ENCODE measurements at places on chromosomes 5 and 9. TPM values are rescaled to one million over a fixed set of nuclear protein-coding genes. Genes with fewer than 3 reads are reported as not detected.

The PCDHB14 gene
- 7.1 TPM for total RNA-seq

The LEAP2 gene
- not detected for total RNA-seq

The G3BP1 gene
- total RNA-seq = 161 TPM

The PCDHB1 gene
- not detected for total RNA-seq

The NUTM2G gene
- not detected for total RNA-seq

The DNAH5 gene
- 1.8 TPM for total RNA-seq

The SERF1B gene
- 36.2 TPM for total RNA-seq

GRCh38 chr9:124429530-124429867 lies 14.3 kb upstream of the PSMB7 start:
- no peak overlapping the region for H3K4me3 ChIP-seq
- no peak for DNase-seq
- no peaks in the 10 kb centered on the region for H3K36me3 ChIP-seq
- no peaks in the 10 kb centered on the region for H3K4me1 ChIP-seq

DNA sequence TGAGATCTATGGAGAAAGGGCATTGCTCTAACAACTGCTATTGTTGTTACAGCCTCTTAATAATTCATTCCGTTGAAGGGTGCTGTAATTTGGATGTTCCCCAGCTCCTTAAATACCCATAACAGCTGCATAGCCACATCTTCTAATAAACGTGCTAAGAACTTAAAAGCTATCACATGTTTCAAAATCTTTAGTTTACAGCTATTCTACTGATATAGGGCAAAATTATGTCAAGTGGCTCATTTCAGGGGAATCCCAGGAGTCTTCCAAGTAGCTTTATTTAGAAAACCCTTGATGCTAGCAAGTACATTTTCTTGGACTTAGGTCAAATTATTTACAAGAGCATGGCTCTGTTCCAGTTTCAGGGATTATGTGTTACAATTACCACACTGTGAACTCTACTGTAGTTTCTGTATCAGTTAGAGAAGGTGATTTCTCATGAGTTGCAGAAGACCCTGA lies 990.4 kb upstream of the ACO1 start:
- no peaks in the 10 kb centered on the region for H3K4me1 ChIP-seq
- H3K4me3 ChIP-seq = no peak overlapping the region
- H3K27me3 ChIP-seq = no peaks in the 10 kb centered on the region
- H3K36me3 ChIP-seq = no peaks in the 10 kb centered on the region
- DNase-seq = no peak
- no peak overlapping the region for H3K27ac ChIP-seq

DNA sequence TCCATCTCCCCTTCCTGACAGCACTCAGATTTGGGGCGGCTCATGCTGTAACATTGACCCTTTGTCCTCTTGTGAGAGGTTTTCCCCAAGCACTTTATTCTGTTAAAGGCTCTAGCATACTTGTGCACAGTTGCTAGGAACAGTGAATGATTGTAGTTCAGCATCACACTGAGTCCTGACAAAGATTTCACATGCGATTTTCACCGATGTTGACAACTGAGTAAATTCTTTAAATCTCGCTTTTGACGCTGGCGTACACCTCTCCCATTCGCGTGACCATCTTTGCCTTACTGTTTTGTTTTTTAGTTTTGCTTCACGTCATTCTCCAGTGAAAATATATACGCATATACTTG lies 780 bp downstream of the CDC37L1 start:
- no peak for DNase-seq
- H3K36me3 ChIP-seq = no peaks in the 10 kb centered on the region

DNA sequence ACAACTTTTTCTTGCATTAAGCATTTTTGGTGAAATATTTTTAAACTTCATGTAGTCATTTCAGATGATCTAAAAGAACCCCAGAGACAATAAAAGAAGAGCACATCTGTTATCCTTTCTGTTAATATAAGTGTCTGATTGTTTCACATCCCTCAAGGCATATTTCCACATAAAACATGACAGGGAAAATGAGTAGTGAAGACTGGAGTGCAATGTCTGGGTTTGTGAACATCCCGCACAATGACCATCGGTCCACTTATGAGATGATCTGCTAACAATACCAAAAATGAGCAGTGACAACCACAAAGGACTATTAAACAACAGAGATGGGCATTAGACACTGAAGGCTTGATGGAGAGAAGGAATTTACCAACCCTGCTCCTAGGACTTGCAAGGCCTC lies 209.1 kb downstream of the NR2F1-AS1 start:
- no peak for DNase-seq
- H3K4me1 ChIP-seq = no peaks in the 10 kb centered on the region
- no peaks in the 10 kb centered on the region for H3K27me3 ChIP-seq
- H3K27ac ChIP-seq = no peak overlapping the region
- H3K36me3 ChIP-seq = no peaks in the 10 kb centered on the region

GRCh38 chr9:426976-427375 lies 212.3 kb downstream of the DOCK8 start:
- H3K27me3 ChIP-seq = no peaks in the 10 kb centered on the region
- no peak overlapping the region for H3K27ac ChIP-seq
- no peaks in the 10 kb centered on the region for H3K4me1 ChIP-seq
- no peak overlapping the region for H3K4me3 ChIP-seq
- DNase-seq = no peak

GRCh38 chr9:107584186-107584585 lies 94.6 kb upstream of the KLF4 start:
- no peak overlapping the region for H3K4me3 ChIP-seq
- H3K36me3 ChIP-seq = no peaks in the 10 kb centered on the region
- H3K27ac ChIP-seq = no peak overlapping the region

- H3K27me3 ChIP-seq = no peaks in the 10 kb centered on the region
- no peak for DNase-seq
- no peak overlapping the region for H3K27ac ChIP-seq
These were observed 215.8 kb downstream of the MELK start for GRCh38 chr9:36788534-36788933.

Measured in uterus (tissue), 4 donors.